ENCODE measurements at places on chromosomes 5 and 9. TPM values are rescaled to one million over a fixed set of nuclear protein-coding genes. Genes with fewer than 3 reads are reported as not detected.

ROR2 gene
- total RNA-seq, result 3.5 TPM

ANKRD18A gene
- 0.10 TPM for total RNA-seq

TPPP gene
- total RNA-seq, result 0.05 TPM

DNA sequence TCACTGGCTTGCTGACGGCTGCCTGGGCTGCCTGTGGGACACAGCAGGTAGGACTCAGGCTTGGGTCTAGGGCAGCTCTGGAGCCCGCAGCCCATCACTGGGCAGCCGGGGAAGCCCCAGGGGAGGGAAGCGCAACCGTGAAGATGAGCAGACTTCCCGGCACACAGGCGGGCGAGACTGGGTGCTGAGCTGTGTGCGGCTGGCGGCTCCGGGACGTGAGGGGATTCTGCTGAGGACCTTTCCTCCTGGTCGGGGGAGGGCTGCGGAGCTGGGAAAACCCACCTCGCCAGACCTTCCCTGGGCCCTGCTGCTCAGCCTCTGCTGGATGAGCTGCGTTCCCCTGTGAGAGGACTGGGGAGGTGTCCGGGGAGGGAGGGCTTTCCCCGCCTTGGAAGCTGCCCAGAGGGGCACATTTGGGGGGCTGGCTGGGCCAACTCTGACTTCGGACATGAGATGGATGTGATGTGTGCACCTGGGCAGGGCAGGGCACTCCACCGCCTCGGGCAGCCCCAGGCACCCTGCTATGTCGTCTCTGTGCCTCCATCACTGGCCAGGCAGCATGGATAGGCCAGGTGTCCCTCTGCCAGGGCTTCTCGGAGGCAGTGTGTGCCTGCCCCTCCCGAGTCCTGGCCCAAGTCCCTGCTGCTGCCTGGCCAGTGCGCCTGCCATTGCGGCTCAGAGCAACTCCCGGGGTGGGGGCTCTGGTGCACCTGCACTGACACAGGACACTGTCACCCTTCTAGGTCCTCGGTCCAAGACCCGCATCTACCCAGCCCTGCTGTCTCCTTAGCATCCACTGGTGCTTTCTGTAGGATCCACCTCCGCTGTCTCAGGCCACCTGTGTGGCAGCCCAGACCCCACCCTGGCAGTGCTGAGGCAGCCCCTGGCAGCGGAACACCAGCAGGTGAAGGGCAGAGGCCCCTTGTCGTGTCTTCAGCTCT, 66.4 kb downstream of the COL5A1 start:
- peaks cover 4% of the 10 kb centered on the region for H3K36me3 ChIP-seq
- H3K27me3 ChIP-seq, result peaks cover 2% of the 10 kb centered on the region
- no peak overlapping the region for H3K4me3 ChIP-seq
- no peak overlapping the region for H3K27ac ChIP-seq
- H3K4me1 ChIP-seq, result no peaks in the 10 kb centered on the region
- DNase-seq, result no peak

GRCh38 chr5:134084022-134084565, 30.4 kb upstream of the TCF7 start:
- H3K36me3 ChIP-seq, result no peaks in the 10 kb centered on the region
- DNase-seq, result no peak
- H3K27ac ChIP-seq, result no peak overlapping the region
- H3K4me3 ChIP-seq, result no peak overlapping the region
- H3K27me3 ChIP-seq, result no peaks in the 10 kb centered on the region

- peaks cover under 1% of the 10 kb centered on the region for H3K27me3 ChIP-seq
- peak overlapping the region; percentile 74 for H3K4me3 ChIP-seq
- H3K4me1 ChIP-seq, result peaks cover 30% of the 10 kb centered on the region
Observed at GRCh38 chr5:139565411-139566305, 4.5 kb downstream of the UBE2D2 start.

PCDHGA7 gene
- 6.3 TPM for total RNA-seq

LHX3 gene
- not detected for total RNA-seq

DNA sequence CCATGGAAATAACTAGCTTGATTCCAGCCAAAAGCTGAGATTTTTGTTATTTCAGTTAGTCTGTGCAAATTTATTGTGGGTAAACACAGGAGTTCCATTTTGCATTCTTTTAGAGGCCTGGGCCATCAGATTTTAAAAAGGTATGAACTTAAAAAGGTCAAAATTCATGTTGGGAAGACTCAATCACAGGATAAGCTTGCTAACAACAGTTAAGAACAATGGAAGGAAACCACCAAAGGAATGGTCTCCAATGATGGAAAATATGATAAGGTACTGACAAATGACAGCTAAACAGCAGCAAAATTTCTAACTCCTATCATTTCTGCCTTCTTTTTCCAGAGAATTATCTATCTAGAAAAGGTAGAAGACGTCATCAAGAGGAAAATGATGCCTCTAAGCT, 16.0 kb downstream of the ABITRAM start:
- DNase-seq, result no peak
- peaks cover 7% of the 10 kb centered on the region for H3K4me1 ChIP-seq
- peak overlapping the region; percentile 95 for H3K27ac ChIP-seq
- peaks cover 1% of the 10 kb centered on the region for H3K27me3 ChIP-seq

PKN3 gene
- 14.7 TPM for total RNA-seq

GPR150 gene
- total RNA-seq, result not detected

- H3K4me1 ChIP-seq, result peaks cover 40% of the 10 kb centered on the region
- no peak overlapping the region for H3K4me3 ChIP-seq
- DNase-seq, result no peak
- peaks cover 22% of the 10 kb centered on the region for H3K27me3 ChIP-seq
- peaks cover 14% of the 10 kb centered on the region for H3K36me3 ChIP-seq
Observed at GRCh38 chr5:150144246-150144801, 11.3 kb downstream of the PDGFRB start.

DNA sequence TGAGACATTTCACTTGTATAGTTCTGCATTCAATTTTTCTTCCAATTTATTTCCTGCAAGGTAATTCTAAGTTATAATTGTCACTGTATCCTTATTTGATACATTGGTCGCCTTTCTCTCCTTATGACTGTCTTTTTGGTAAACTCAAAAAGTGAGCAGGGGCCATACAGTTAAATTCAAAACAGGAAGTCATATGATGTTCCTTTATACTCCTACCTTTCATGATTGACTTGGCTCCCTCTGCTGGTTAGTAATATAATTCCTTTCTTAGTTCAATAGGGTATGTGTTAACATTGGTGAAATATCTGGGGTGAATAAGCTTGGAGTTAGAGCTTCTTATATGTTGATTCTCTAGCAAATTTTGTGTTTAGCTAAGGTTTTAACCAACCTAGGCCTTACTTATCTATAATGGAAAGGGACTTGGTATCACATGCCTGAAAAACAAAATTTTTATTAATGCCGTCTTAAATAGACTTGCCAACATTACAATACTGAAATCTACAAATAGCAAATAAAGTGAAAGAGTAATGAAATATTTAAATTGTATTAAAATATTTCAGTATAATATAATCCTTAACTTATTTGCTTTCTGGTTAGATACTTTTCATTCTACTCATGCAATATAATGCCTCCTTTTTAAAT, 6.0 kb upstream of the NIPBL start:
- H3K4me3 ChIP-seq, result peak overlapping the region; percentile 5
- no peak for DNase-seq
- H3K36me3 ChIP-seq, result no peaks in the 10 kb centered on the region
- H3K4me1 ChIP-seq, result peaks cover 8% of the 10 kb centered on the region
- H3K27ac ChIP-seq, result peak overlapping the region; percentile 67

DNA sequence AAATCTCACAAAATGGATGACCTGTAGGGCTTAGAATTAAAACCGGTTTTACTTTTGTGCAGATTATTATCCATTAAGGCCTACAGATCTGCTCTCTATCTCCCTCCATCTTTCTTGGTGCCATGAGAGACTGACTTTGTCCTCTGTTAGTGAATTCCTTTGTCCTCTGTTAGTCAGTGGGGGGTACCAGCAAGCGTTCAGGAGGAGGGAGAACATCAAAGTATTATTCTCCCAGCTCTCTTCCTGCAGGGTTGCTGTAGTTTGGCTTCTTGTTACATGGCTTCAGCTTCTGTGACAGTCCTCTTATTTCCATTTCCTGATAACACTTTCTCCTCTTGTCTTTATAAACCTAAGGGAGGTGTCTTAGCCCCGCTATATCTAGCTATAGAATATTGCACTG, 850.5 kb upstream of the SEMA6A start:
- no peaks in the 10 kb centered on the region for H3K36me3 ChIP-seq
- H3K4me1 ChIP-seq, result no peaks in the 10 kb centered on the region
- no peak for DNase-seq
- H3K27ac ChIP-seq, result no peak overlapping the region

C5orf46 gene
- total RNA-seq, result not detected

ARHGEF28 gene
- 1.5 TPM for total RNA-seq

DNA sequence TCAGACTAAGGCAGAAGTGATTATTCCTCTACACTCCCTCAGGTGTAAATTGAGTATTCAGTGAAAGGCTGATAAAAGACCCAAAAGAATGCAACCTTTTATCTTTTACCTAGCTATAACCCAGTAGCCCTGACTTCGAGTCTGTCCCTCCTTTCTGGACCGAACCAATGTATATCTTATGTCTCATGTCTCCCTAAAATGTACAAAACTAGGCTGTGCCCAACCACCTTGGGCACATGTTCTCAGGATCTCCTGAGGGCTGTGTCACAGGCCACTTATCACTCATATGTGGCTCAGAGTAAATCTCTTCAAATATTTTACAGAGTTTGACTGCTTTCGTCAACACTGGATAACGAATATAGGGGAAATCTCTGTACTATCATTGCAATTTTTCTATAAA, 12.7 kb downstream of the FBXL17 start:
- H3K27me3 ChIP-seq, result peaks cover 3% of the 10 kb centered on the region
- no peak overlapping the region for H3K27ac ChIP-seq
- H3K4me3 ChIP-seq, result no peak overlapping the region
- DNase-seq, result no peak
- no peaks in the 10 kb centered on the region for H3K4me1 ChIP-seq

DNA sequence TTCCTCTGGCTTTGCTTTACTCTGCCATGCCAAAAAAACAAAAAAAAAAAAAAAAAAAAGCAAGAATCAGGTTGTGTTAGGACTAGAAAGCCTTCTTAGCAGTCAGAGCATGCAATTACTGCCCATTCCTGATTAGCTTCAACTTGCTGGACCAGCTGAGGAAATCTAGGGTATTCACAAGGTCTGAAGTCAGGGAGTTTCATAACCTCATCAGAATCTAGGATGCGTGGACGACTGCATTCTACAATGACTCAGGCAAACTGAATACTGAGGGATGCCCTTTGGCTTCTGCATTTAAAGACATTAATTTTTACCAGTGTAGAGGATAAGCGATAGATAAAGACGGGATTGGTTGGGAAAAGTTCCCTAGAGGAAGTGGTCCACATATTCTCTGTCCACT, 39.2 kb upstream of the SHOC1 start:
- H3K27me3 ChIP-seq, result peaks cover 2% of the 10 kb centered on the region
- H3K27ac ChIP-seq, result no peak overlapping the region
- no peaks in the 10 kb centered on the region for H3K36me3 ChIP-seq
- H3K4me3 ChIP-seq, result no peak overlapping the region

DNA sequence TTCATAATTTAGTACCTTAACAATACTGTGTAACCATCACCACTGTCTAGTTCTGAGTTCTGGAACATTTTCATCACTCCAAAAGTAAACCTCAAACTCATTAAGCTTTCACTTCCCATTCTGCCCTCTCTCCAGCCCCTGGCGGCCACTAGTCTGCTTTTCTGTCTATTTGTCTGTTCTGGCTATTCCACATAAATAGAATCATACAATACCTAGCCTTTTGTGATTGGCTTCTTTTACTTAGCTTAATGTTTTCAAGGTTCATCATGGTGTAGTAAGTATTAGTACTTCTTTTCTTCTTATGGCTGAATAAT, 138.7 kb downstream of the RAPGEF6 start:
- peaks cover 8% of the 10 kb centered on the region for H3K4me1 ChIP-seq
- H3K36me3 ChIP-seq, result peaks cover 6% of the 10 kb centered on the region
- H3K4me3 ChIP-seq, result no peak overlapping the region
- peaks cover 3% of the 10 kb centered on the region for H3K27me3 ChIP-seq

MAPK9 gene
- total RNA-seq, result 51.5 TPM

- no peak overlapping the region for H3K27ac ChIP-seq
- no peak for DNase-seq
- no peak overlapping the region for H3K4me3 ChIP-seq
- no peaks in the 10 kb centered on the region for H3K36me3 ChIP-seq
- peaks cover 5% of the 10 kb centered on the region for H3K27me3 ChIP-seq
Observed at GRCh38 chr5:109313127-109313526, 96.6 kb downstream of the PJA2 start.

GRCh38 chr5:115607935-115608334, 5.7 kb upstream of the TICAM2 start:
- no peak overlapping the region for H3K4me3 ChIP-seq
- peaks cover 7% of the 10 kb centered on the region for H3K4me1 ChIP-seq
- H3K27ac ChIP-seq, result no peak overlapping the region
- no peaks in the 10 kb centered on the region for H3K27me3 ChIP-seq
- DNase-seq, result no peak
- H3K36me3 ChIP-seq, result no peaks in the 10 kb centered on the region

DNA sequence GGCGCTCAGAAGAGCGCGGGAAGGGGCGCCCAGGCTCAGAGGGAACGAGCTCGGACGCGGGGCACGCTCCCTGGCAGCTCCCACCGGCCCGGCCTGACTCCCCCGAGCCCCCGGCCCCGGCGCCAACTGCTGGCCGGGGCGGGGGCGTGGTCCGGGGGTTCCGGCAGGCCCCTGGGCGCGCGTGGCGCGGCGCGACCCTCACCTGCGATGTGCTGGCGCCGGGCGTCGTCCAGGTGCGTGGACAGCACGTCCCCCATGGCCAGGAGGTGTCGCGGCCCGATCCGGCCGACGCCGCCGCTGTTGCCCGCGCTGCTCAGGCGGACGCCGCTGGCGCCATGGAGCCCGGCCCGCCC, 43.5 kb upstream of the STXBP1 start:
- H3K27ac ChIP-seq, result no peak overlapping the region
- DNase-seq, result peak; percentile 31

LCN2 gene
- not detected for total RNA-seq

DNA sequence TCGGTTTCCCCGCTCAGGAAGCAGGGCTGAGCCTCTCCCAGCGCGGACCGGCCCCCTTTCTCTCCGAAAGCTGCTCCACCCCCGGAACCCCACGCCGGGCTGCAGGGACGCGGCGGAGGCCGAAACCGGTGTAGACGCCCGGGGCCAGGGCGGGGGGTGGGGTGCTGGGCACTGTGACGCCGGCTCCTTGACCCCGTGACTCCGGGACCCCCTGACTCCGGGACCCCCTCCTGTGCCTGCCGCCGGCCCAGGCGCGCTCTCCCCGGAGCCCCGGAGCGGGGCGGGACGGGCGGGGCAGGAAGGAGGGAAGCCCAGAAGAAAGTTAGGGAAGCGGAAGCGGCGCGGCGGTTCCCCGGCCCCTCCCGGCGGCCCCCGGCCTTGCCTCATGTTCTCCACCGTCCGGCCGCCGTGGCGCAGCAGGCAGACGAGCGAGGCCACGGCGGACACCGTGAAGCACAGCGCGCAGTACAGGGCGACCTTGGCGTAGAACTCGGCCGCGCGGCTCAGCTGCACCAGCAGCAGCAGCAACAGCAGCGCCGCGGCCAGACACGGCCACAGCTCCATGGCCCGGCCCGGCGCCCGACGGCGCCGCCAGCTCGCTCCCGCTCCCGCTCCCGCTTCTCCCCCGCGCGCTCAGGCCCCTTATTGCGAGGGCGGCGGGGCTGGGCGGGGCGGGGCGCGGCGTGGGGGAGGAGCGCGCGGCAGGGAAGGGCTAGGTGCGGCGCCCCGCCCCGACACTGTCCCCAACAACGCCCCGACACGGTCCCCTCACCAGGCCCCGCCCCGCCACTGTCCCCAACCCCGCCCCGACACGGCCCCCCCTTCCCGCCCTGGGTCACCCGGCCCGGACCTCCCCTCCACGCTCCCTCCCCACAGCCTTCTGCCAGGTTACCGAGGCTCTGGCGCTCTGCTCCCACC, at the start of gene AGPAT2:
TSS of gene AGPAT2 (minus strand) at position 664 of the 918 bp plus-strand sequence. CDS start at position 564, 100 bp downstream.
- peak; percentile 58 for DNase-seq
- peak within 1 kb of the TSS; percentile 67 for H3K27ac ChIP-seq
- peaks cover 38% of the 10 kb centered on the region for H3K27me3 ChIP-seq
- peaks cover 3% of the 10 kb centered on the region for H3K4me1 ChIP-seq

CNTNAP3B gene
- 4.1 TPM for total RNA-seq

All from endothelial cell (in vitro differentiated cells).